ENCODE measurements at places on chromosomes 12 and 14.

GRCh38 chr14:86938320-86938719 lies 1054.7 kb downstream of the GALC start:
- no peak for DNase-seq

DNA sequence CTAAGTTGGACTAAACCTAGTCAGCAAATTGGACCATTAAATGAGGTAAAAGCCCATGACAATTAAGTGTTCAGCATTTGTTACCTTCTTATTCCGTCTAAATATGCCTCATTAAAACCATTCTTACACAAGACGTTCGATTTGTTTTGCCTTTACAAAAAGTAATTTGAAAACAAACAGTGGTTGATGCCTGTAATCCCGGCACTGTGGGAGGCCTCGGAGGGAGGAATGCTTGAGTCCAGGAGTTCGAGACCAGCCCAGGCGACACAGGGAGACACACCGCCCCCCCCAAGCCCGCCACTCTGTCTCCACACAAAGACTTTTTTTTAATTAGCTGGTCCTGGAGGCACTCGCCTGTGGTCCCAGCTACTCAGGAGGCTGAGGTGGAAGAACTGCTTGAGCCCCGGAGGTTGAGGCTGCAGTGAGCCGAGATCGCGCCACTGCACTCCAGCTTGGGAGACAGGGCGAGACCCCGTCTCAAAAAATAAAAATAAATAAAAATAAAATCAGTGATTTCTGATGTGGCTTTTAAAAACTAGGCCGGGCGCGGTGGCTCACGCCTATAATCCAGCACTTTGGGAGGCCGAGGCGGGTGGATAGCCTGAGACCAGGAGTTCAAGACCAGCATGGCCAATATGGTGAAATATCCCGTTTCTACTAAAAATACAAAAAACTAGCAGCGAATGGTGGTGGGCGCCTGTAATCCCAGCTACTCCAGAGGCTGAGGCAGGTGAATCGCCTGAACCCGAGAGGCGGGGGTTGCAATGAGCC lies 856 bp upstream of the EIF4B start:
- DNase-seq: no peak

DNA sequence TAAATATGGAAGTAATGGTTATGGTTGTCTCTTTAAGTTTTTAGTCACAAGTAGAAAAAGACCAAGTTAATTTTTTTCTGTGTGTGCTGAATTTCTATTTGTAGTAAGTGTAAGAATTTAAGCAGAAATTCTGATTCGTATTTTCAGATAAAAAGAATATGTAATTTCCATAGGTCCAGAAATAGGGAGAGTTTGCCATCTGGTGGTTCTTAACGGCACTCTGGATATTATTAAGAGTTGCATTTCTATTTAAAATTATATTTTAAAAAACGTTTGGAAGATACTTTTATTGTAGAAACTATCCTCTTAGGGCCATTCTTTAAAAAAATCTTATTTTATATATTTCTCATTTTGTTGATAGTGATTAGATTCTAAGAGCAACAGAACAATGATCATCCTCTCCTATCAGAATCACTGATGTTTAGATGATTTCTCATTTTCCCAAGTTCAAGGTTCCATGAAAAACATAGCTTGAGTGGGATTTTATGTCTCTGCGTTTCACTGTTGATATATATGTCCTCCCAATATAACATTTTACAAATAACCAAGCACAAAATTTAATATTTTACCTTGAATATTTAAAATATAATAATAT lies 88.3 kb downstream of the LRRK2 start:
- no peak for DNase-seq

DNA sequence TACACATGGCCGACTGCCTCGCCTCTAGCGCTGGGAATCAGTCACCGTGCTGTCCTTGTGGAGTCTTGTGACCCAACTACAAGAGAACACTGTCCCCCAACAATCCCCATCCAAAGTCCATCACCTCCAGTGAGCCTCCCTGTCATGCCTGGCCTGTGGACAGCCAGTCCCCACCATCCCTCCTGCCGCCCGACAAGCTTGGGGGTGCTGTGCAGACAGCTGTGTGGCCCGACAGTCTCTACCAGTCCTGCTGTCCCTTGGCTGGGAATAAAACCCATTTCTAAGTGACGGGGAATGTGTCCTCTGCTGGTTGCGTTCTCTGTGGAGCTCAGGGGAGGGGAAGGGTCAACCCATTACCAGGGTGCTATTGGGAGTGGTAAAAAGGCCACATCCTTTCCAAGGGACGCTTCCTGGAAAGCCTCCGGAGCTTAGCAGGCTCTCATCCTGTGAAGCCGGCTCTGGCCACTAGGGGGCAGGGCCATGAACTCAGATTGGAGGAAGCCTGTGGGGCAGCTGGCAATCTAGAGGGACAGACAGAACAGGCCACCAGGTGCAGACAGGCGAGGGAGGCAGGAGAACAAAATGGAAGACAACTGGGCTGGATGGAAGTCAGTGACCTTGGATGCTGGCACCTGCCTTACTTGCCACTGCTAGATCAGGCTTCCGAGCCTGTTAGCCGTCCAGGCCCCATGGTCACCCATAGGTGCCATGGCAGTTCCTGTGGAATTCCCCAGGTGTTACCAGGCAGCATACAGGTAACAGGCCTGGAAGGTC lies 12.0 kb upstream of the BLTP3B start:
- peak; percentile 46 for DNase-seq

DNA sequence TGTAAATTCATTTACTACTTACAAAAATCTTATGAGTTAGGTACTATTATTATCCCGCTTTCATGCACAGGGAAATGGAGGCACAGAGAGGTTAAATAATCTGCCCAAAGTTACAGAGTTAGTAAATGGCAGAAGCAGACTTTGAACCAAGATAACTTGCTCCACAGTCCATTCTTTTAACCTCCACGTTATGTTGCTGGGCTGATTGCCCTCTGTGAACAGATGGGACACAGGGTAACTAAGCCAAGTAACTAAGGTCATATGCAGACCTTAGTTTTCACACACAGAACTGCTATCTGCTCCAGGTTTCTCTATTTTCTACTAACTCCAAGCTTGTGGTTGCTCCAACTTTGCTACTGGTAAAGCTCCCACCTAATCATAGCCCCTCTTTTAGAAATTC lies 147.1 kb upstream of the IFNG-AS1 start:
- DNase-seq: no peak

DNA sequence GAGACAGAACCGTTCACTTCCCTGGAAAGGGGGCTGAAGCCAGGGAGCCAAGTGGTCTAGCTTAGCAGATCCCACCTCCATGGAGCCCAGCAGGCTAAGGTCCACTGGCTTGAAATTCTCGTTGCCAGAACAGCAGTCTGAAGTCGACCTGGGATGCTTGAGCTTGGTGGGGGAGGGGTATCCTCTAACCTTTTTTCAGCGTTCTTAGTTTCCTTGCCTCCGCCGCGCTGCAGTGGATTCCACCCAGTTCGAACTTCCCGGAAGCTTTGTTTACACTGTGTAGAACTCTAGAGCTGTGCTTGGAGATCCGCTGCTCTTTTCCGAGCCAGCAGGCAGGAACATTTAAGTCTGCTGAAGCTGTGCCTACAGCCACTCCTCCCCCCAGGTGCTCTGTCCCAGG lies 45.2 kb upstream of the FKBP4 start:
- DNase-seq: no peak

DNA sequence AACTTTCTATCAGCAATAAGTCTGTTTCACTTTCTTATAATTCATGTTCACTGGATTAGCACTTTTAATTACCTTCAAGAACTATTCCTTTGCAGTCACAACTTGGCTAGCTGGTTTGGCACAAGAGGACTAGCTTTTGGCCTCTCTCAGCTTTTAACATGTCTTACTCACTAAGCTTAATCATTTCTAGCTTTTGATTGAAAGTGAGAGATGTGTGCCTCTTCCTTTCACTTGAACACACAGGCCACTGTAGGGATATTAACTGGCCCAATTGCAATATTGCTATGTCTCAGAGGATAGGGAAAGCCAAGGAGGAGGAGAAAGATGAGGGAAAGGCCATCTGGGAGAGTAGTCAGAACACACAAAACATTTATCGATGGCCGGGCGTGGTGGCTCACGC lies 92.7 kb downstream of the PRICKLE1 start:
- no peak for DNase-seq

DNA sequence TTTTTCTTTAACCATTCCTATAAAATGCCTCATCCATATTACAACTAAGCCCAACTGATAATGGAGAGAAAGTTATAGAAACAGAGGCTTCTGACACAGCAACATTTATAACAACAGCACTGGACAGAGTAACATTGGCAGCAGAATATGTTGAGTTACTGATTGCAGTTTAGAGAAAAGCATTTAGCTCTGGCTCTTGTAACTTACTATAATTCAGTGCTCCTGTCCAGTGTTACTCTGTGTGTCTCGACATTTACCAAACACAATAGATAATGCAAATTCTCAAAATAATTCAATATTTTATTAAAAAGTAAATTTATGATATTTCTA lies 356.1 kb downstream of the CEP128 start:
- no peak for DNase-seq

GRCh38 chr14:61342486-61342885 lies 21.1 kb downstream of the PRKCH start:
- DNase-seq: peak; percentile 72

DNA sequence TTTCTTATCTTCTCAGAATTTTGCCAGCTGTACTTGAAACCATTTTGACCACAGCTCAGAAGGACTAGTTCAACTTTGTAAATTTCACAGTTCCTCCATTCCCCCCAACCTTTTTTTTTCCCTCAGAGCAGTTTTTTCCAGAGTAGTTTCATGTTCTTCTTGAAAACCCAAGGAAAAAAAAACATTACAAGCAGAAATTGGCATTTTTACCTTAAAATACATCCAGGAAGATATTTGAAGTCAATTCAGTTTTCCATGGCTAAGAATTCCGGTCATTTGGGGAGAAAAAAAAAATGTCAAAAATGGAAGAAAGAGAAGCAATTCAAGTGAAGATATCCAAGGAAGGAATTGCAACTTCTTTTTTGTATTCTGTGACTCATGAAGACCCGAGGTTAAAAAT lies 39.5 kb downstream of the SYNE2 start:
- no peak for DNase-seq

DNA sequence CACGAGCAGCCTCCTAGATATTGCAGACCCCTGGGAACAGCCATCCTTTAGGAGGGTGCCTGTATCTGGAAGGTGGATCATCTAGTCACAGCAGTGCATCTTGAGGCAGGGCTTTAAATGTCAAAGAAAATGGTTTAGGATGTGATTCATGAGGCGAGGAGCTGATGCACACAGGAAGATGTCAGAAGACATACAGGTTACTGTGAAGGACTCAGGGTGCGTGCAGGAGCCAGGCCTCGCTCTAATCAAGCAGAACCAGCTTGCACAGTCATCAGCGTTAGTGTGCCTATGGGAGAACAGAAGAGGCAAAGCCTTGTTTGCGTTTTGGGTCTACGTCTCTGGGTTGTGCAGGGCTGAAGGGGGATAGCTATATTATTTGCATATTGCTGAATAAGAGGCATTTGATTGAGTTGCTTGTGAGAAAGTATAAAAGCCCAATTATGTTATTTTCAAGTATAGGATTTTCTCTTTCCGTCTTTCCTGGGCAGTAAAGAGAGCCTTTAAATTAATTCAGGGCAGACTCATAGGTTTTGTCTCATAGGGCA lies 77.3 kb upstream of the RPH3A start:
- no peak for DNase-seq

GRCh38 chr14:100434033-100434601 lies 111.0 kb downstream of the SLC25A47 start:
- DNase-seq: no peak

DNA sequence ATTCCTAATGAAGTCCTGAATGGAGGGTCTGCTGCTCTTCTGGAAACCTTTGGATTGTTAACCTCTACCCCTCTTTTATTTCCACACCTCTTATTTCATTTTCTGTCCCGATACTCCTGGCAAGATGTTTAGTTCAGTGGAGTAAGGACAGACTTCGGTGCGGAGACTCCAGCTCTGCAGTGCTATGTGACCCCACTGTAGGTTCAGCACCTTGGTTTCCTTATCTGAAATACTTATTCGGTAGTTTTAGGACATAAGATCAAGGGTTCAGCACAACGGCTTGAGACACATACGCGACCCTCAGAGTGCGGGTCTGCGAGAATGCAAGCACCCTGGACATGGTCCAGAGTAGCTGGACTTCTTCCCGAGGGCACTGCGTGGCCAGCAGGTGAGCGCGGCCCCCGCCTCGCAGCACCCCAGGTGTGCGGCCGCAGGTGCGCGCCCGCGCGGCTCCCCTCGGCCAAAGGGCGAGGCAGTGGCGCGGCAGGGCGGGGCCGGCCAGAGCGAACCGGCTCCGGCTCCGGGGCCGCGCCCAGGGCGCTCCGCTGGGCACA lies 465 bp upstream of the FGD4 start:
- DNase-seq: no peak

DNA sequence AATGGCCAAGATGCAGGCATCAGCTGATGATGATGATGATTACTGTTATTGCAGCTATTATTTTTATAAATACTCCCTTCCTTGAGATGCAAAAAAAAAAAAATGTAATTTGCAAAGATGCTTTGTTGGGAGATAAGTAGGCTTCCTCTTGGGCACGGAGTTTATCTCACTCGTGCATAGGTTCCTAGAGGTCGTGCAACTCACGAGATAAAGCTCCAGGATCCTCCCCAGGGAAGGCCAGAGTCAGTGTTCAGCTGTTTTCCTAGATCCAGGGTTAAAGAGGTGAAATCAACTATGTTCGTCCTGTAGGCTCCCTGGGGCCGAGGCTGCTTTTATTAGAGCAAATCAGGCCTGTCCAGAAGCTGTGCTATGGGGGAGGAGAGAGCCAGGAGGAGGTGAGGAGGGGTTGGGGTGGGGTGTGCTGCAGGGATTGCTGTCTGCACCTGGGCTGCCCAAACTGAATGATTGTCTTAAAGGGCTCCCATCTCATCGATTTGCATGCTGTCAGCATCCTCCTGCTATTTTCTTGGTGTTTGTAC lies 270.3 kb downstream of the NRXN3 start:
- DNase-seq: no peak

- no peak for DNase-seq
These were observed 323.9 kb upstream of the DIO2 start for GRCh38 chr14:80535171-80535570.

GRCh38 chr12:109737631-109738030 lies 24.0 kb downstream of the FAM222A start:
- no peak for DNase-seq

DNA sequence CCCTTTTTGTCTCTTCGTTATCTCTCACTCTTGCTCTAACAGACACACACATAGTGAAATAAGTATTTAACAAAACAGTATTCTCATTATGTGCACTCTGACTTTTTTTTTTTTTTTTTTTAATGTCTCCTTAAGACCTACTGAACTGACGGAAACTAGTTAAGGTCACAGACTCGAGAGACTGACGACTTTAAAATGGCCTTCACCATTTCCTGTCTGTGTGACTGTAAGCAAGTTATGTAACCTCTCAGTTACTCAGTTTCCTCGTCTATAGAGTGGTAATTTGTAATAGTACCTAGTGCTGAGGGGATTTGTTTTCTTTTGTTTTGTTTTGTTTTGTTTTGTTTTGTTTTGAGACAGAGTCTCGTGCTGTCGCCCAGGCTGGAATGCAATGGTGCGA lies 284.8 kb downstream of the FBXL14 start:
- no peak for DNase-seq

Measured in stimulated activated CD8-positive, alpha-beta memory T cell treated with anti-CD3 and anti-CD28 coated beads, Interleukin-7, amount 100 ng/mL, for 1 hour (primary cell).